Activated CD4-positive, alpha-beta T cell treated with anti-CD3 and anti-CD28 coated beads for 36 hours (primary cell): ENCODE measurements at places on chromosomes 7 and 10. TPM values are rescaled to one million over a fixed set of nuclear protein-coding genes. Genes with fewer than 3 reads are reported as not detected.

The VSIR gene
- 104 TPM for total RNA-seq

The C10orf67 gene
- total RNA-seq = 0.41 TPM

The SPACDR gene
- total RNA-seq = 3.5 TPM

The LMTK2 gene
- 16.9 TPM for total RNA-seq

The EEPD1 gene
- 1.3 TPM for total RNA-seq

The FXYD4 gene
- total RNA-seq = not detected

The NEUROD6 gene
- not detected for total RNA-seq

The ACHE gene
- not detected for total RNA-seq

The PGAM2 gene
- not detected for total RNA-seq

The FUOM gene
- total RNA-seq = 28.3 TPM
